ENCODE measurements at places on chromosomes 6 and 20.

GRCh38 chr20:58271606-58272351 lies 37.7 kb upstream of the RAB22A start:
- no peak for DNase-seq

DNA sequence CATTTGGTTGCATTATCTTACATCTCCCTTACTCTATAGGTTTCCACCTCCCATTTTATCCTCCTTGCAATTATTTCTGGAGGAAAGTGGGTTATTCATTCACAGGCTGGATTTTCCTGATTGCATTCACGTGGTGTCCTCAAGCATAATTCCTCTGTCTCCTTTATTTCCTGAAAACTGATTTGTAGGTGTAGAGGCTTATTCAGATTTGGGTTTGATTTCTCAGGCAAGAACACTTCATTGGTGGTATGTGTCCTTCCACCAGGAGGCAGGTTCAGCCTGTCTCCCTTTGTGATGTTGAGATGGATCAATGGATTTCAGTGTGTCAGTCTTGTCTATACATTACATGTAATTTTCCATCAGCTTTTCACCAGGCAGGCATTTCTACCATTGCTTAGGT lies 17.3 kb downstream of the DNPH1 start:
- DNase-seq: no peak

GRCh38 chr6:143679041-143679440 lies 1.3 kb downstream of the PHACTR2 start:
- no peak for DNase-seq

GRCh38 chr6:156310701-156311100 lies 466.5 kb upstream of the ARID1B start:
- DNase-seq: no peak

DNA sequence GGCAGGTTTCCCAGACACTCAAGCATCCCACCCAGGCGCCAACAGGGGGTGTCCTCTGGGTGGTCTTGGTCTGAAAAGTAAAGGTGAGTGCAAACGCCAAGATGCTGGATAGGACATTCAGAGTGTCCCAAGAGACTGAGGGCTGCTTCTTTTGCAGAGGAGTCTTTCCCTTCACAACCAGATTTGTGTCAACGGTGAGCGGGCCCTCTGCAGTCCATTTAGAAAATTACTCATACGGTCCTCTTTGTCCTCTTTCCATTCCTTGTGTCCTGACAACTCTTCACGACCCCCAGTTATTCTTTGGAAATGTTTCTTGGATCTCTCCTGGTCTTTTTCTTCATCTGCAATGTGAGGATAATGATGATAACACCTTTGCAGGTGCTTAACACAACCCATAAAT lies 257.8 kb downstream of the CDC5L start:
- DNase-seq: no peak

GRCh38 chr6:65155083-65155482 lies 551.9 kb downstream of the EYS start:
- no peak for DNase-seq

DNA sequence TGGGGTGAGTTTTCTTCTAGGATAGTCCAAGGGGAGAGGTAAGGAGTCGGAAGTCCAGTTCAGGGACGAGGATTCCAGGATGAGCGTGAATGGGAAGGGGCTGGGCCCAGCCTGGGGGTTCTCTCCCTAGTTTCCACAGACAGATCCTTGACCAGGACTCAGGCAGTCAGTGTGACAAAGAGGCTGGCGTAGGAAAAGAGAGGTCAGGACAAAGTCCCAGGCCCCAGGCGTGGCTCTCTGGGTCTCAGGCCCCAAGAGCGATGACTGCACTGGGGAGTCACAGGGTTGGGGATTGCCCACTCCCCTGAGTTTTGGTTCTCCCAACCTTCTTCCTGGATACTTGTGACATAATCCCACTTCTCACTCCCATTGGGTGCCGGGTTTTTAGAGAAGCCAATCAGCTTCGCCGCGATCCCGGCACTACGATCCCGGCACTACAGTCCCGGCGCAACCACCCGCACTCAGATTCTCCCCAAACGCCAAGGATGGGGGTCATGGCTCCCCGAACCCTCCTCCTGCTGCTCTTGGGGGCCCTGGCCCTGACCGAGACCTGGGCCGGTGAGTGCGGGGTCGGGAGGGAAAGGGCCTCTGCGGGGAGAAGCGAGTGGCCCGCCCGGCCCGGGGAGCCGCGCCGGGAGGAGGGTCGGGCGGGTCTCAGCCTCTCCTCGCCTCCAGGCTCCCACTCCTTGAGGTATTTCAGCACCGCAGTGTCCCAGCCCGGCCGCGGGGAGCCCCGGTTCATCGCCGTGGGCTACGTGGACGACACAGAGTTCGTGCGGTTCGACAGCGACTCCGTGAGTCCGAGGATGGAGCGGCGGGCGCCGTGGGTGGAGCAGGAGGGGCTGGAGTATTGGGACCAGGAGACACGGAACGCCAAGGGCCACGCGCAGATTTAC lies 46.2 kb upstream of the TRIM26 start:
- DNase-seq: peak; percentile 75

DNA sequence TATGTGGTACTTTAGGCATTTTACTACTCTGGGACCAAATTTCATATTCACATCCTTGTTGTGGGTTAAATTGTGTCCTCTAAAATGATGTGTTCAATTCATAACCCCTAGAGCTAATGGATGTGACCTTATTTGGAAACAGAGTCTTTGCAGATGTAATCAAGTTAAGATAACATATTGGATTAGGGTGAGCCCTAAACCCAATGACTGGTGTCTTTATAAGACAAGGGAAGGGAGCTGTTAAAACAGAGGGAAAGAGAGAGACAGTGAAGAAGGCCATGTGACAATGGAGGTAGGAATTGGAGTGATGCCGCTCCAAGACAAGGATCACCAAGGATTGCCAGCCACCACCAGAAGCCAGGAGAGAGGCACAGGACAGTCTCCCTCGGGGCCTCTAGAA lies 220.0 kb downstream of the ADGRG6 start:
- no peak for DNase-seq

- no peak for DNase-seq
Observed at GRCh38 chr6:106281088-106281487, 44.5 kb downstream of the ATG5 start.

DNA sequence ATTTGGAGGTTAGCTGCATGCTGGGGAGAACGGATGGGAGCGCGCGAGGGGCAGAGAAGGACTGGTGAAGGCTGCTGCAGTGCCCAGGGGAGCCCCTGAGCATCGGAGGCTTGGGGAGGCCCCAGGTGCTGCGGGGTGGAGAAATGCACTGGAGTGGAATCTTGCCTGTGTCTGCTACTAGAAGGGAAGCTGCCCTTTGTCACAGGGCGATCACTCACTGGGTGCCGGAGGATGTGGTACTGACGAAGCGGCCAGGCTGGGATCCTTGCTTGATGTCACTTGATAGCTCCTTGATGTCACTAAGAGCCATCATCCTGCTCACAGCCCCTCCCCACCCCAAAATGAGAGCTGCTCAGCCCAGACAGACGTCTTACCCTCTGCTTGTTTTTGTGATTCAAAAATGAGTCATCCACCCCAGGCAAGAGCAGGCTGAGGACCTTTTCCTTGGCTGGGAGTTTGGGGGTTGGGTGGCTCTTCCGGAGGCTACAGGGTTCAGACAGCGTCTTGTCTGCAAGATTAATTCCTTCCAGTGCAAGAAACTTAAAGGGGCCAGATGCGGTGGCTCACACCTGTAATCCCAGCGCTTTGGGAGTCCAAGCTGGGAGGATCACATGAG lies 62.6 kb upstream of the PMEPA1 start:
- DNase-seq: no peak

- DNase-seq: peak; percentile 36
Observed at GRCh38 chr6:166333172-166333995, 9.0 kb downstream of the SFT2D1 start.

GRCh38 chr20:9422321-9423057 lies 91.9 kb upstream of the LAMP5 start:
- no peak for DNase-seq

DNA sequence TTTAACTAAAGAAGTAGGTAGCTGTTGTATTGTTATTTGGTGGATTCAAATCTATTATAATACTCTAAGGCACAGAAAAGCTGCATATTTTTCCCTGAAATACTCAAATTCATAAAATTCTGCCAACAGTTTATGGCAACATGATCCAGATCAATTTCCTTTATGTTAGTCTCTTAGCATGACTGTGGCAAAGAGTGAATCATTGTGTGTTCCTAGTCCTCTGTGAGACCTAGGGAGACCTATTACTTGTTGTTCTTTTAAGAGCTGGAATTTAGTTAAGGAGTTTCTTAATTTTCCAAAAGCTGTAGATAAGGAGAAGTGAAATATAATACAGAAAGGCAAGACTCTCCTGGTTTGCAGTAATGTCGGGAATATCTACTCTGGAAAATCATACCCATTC lies 149.6 kb downstream of the RIMS1 start:
- no peak for DNase-seq

DNA sequence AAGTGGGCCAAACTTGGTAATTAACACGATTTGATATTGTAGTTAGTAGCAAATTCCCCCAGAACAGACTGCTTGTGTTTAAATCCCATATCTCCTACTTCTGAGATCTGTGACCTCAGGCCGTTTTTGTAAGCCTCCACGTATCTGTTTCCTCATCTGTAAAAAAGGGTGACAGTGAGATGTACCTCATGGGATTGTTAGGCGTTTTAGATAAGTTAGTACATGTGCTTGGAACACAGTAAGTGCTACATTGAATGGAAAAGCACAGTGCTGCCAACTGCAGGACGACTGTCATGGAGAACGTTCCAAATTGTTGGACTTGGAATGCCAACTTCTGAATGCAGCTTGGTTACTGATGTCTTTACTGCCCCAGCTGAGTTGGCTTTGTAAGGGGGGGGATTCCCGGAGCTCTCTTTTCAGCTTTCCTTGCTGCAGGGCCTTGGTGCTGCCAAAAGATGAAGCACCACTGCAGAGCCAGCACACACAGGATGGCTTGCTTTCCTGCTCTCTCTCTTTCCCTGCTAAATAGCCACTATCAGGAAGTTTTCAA lies 108.6 kb downstream of the OPN5 start:
- DNase-seq: no peak

DNA sequence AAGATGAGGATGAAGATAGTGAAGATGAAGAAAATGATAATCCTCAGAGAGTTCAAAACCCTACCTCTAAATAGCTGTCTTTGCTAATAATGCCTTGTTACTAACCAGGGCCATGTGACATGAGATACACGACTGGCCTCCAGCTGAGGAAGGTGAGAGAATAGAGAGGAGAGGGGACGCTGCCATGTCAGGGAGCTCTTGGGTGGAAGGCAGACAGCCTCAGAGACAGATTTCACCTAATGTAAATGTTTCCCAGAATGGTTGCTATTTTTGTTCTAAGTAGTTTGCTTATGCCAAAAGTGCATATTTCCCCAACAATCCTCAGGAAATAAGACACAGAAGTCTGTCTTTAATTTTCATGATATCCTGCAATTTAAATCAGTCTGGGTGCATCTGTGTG lies 138.4 kb downstream of the ELOVL4 start:
- DNase-seq: no peak

- DNase-seq: peak; percentile 46
Observed at GRCh38 chr6:166313255-166314070, 5.3 kb upstream of the PRR18 start.

- DNase-seq: peak; percentile 72
Observed at GRCh38 chr6:120938876-120939472, 395.3 kb downstream of the TBC1D32 start.

DNA sequence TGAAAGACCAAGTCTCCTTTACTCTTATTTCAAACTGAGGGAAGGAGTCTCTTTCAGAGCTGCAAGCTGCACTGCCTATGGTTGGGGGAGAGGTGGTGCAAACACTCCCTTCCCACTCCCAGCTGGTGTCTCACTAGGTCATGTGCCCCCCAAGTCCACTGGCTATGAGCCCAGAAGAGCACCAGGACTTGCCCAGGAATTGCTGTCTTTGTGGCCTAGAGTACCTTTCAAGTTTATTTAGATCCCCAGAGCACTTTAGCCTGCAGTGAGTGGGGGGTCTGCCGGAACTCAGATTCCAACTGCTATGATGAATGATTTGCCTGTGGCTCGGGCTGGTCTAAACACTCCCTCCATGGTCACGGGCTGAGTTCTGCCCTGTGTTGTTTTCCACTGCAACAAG lies 192.6 kb upstream of the CITED2 start:
- DNase-seq: no peak

DNA sequence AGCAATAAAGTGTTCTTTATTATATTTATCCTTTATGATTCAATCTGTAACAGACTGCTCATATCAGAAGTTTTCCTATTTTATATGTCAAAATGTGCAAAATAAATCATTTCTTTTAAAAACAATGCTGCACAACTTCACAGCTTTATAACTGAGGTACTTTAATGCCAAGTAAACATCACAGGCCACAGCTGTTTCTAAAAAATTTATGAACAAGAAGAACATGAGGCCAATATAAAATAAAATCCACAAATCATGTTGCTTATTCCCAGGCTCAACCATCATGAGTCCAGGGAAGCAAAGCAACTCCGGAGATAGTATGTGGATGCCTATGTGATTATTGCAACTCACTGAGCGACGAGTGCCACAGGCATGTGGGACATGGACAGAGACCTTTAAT lies 195.5 kb downstream of the ISM1 start:
- DNase-seq: no peak

DNA sequence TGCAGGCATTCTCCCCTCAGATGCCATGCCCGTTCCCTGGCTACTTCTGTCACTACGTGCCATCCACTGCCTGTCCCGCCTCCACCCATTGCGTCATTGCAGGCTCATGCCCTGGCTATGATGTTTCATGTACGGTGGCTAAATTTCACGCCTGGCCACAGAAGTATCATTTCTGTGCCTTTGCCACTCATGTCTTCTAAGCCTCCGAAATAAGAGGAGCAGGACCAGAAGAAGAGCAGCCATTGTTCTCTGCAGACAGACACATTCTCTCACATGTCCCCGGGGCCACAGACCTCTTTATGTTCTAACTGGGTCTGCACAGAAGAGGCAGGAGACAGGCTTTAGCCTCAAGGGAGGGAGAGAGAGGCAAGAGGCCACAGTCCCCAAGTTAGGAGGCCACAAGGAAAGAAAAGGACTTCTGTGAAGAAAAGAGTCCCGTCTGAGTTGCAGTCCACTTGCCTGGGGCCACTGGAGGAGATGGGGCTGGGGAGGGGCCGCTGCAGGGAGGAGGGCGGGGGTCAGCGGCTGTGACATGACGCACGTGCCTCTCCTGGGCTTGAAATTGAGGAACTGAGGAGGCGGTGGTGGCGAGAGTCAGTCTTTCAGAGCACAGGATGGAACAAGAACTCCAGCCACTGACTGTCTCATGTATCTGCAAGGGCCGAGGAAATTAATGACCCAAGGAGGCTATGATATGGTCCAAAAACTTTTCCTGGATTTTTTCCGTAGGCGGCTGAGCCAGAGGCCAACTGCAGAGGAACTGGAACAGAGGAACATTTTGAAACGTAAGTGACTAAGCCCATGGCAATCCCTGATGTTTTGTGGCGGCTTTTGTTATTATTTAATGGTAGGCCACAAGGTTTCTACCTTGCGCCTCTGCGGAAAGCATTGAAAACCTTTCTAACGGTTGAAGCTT lies 55.9 kb downstream of the TBC1D7 start:
- DNase-seq: peak; percentile 83

Data from GM06990 (cell line).